ENCODE measurements at places on chromosomes 2 and 18.

DNA sequence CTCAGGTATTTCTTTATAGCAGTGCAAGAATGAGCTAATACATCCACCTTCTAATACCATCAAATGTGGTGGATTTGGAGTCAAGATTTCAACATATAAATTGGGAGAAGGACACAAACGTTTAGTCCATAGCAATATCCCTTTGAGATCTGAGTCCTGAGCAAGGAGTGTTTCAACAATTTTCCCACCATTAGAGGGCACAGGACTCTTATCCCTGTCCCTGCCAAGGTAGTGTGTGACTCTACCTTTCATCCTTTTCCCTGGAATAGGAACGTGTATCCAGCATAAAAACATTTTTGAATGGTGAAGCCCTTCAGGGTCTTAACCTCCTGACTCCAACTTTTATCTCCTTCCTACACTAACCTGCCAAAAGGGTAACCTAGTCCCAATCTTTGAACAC is 181.3 kb upstream of the SRD5A2 start:
- H3K4me1 ChIP-seq = no peaks in the 10 kb centered on the region
- H3K36me3 ChIP-seq = no peaks in the 10 kb centered on the region
- no peak for DNase-seq

DNA sequence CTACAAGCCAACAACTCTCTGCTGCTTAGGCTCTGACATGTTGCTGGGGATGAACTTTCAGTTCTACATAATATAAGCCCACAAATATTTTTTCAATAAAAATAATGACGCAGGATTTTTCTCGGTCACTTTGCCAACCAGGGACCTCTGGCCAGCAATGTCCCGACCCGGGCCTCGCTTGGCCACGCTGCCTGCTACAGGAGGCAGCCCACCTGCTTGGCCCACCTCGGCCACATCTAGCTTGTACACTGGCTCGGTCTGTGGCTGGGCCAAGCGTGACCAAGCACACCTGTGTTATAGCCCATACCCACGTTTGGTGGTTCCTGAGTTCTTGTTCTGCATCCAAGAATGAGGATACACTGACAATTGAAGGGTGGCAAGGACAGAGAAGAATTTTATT is 773.5 kb downstream of the CPS1 start:
- H3K27ac ChIP-seq = no peak overlapping the region
- H3K4me1 ChIP-seq = no peaks in the 10 kb centered on the region
- no peak overlapping the region for H3K4me3 ChIP-seq
- no peaks in the 10 kb centered on the region for H3K27me3 ChIP-seq

- no peak for DNase-seq
- H3K27ac ChIP-seq = no peak overlapping the region
- no peaks in the 10 kb centered on the region for H3K27me3 ChIP-seq
- no peaks in the 10 kb centered on the region for H3K4me1 ChIP-seq
Measured at GRCh38 chr2:35784777-35785176, 570.8 kb upstream of the CRIM1 start.

DNA sequence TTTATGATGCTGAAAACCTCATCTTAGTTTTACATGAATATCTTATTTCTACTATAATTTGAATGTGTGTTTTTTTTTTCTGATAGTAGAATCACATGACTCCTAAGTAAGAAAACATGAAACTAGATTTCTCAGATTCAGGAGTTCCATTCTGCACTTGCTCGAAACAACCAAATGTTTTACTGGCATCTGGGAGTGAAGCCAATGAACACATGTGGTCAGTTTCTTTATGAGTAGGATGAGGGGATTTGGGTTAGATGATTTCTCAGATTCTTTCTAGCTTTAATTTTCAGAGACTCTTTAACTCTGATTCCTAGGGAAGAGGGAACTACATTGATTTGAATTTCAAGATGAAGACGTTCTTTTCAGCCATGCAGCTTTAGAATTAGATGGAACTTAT is 225.0 kb upstream of the NT5C1B start:
- no peak for DNase-seq
- H3K36me3 ChIP-seq = no peaks in the 10 kb centered on the region
- no peaks in the 10 kb centered on the region for H3K4me1 ChIP-seq
- no peak overlapping the region for H3K4me3 ChIP-seq
- no peaks in the 10 kb centered on the region for H3K27me3 ChIP-seq

- no peak overlapping the region for H3K27ac ChIP-seq
- H3K27me3 ChIP-seq = no peaks in the 10 kb centered on the region
- no peaks in the 10 kb centered on the region for H3K4me1 ChIP-seq
- no peak for DNase-seq
Measured at GRCh38 chr18:10067670-10068659, 154.1 kb downstream of the VAPA start.

DNA sequence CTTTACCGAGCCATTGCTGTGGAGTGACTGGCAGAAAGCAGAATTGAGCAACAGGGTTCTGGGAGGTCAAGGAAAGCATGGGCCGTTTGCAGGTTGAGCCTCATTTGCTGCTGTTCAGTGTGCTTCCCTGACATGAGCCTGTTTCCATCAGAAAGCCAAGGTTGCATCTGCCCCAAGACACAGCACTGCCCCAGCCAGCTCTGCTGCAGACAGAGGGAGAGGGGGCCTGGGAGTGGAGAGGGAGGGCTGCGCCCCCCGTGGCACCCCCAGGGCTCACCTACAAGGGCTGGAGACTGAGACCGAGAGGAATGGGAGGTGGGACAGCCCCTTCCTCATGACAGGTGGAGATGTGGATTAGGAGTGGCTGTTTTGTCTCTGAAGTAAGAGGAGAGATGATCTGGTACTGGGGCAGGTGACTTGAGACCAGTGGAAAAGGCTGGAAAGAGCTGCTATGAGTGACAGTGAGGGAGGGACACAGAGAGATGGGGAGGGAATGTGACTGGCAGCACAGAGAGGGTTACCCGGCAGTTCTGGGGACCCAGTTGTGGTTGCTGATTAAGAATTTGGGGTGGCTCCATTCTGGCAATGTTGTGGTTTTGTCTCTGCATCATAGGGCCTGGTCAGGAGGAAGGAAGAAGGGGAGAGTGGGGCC is 218.0 kb downstream of the DYSF start:
- DNase-seq = no peak
- H3K27me3 ChIP-seq = no peaks in the 10 kb centered on the region
- H3K36me3 ChIP-seq = no peaks in the 10 kb centered on the region
- H3K4me1 ChIP-seq = no peaks in the 10 kb centered on the region
- no peak overlapping the region for H3K4me3 ChIP-seq

GRCh38 chr2:129623783-129624182 is 355.7 kb upstream of the RAB6C start:
- no peaks in the 10 kb centered on the region for H3K27me3 ChIP-seq
- DNase-seq = no peak
- H3K27ac ChIP-seq = no peak overlapping the region
- H3K4me3 ChIP-seq = no peak overlapping the region

GRCh38 chr2:66271777-66272176 is 163.1 kb upstream of the MEIS1 start:
- H3K4me1 ChIP-seq = no peaks in the 10 kb centered on the region
- H3K27ac ChIP-seq = no peak overlapping the region
- DNase-seq = no peak
- no peak overlapping the region for H3K4me3 ChIP-seq
- no peaks in the 10 kb centered on the region for H3K36me3 ChIP-seq

DNA sequence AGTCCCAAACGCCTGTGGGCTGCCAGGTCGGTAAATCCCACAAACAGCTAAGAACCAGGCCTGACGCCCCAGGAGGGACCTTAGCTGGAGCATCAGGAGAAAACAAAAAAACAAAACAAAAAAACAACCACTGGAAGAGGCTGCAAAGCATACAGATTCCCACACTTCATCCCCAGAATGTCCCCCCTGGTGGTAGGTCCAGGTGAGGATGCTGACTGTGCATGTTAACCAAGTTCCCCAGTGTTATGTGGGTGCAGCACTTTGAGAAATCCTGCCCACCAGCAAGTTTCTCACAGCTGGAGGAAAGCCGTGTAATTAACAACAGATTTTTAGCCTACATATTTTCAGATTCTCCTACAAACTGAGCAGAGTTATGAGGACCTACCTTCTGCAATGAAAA is 15.1 kb downstream of the ST3GAL5 start:
- no peak for DNase-seq
- H3K4me1 ChIP-seq = no peaks in the 10 kb centered on the region
- no peak overlapping the region for H3K27ac ChIP-seq
- H3K27me3 ChIP-seq = no peaks in the 10 kb centered on the region

DNA sequence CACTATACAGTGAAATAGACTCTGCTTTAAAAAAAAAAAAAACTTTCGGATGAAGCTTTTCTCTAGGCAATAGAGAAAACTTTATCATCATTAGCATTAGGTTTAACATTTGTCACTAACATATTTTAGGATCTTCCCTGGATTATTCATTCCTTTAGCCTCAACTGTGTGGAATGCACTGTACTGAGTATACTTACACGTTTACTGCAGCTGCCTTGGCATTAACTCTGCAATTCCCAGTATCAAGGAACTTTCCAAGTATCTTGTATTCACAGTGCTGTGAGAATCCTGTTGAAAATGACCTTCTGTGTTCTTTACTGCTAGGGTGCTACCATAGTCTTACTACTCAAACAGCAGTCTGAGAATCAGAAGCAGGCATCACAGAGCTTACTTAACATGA is 328.2 kb upstream of the COL3A1 start:
- DNase-seq = no peak
- H3K27ac ChIP-seq = no peak overlapping the region
- H3K36me3 ChIP-seq = no peaks in the 10 kb centered on the region
- H3K4me1 ChIP-seq = no peaks in the 10 kb centered on the region
- H3K4me3 ChIP-seq = no peak overlapping the region

- H3K36me3 ChIP-seq = no peaks in the 10 kb centered on the region
- H3K27me3 ChIP-seq = no peaks in the 10 kb centered on the region
- H3K4me1 ChIP-seq = no peaks in the 10 kb centered on the region
Measured at GRCh38 chr2:7868836-7869235, 813.0 kb upstream of the ID2 start.

- peaks cover 6% of the 10 kb centered on the region for H3K36me3 ChIP-seq
- H3K4me1 ChIP-seq = no peaks in the 10 kb centered on the region
- no peak overlapping the region for H3K27ac ChIP-seq
- H3K4me3 ChIP-seq = no peak overlapping the region
Measured at GRCh38 chr2:171718720-171719119, 31.5 kb downstream of the DYNC1I2 start.

- no peak for DNase-seq
- H3K36me3 ChIP-seq = no peaks in the 10 kb centered on the region
- no peaks in the 10 kb centered on the region for H3K27me3 ChIP-seq
- no peak overlapping the region for H3K27ac ChIP-seq
- no peak overlapping the region for H3K4me3 ChIP-seq
Measured at GRCh38 chr2:94923196-94923595, 52.0 kb downstream of the TEKT4 start.

DNA sequence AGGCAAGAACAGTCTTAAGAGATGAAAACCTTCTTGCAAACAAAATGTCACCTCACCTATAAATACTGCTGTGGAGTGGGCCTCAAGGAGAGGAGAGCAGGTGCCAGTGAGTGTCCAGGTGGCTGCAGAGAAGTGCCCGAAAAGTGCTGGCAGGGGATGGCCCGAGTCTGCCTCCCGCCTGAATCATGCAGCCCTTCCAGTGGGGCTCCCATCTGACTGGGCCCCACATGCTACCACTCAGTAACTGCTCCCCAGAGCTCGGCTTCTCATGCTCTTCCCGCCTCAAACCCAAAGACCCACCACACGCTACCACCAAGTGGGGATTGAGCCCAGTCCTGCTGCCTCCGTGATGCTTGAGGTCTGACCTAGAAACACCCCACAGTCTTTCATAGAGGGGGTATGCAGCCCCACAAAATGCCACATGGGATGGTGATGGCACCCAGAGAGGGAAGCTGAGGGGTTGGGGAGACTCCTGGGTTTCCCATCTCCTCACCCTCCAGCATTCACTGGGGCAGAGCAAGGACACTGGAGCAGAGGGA is 7.4 kb downstream of the HS6ST1 start:
- H3K27ac ChIP-seq = no peak overlapping the region
- H3K4me3 ChIP-seq = no peak overlapping the region
- DNase-seq = peak; percentile 9

GRCh38 chr2:64586883-64587481 is 62.9 kb downstream of the AFTPH start:
- no peaks in the 10 kb centered on the region for H3K36me3 ChIP-seq
- no peak for DNase-seq

- no peaks in the 10 kb centered on the region for H3K4me1 ChIP-seq
- no peak overlapping the region for H3K4me3 ChIP-seq
- no peaks in the 10 kb centered on the region for H3K27me3 ChIP-seq
- H3K36me3 ChIP-seq = no peaks in the 10 kb centered on the region
- no peak overlapping the region for H3K27ac ChIP-seq
Measured at GRCh38 chr2:59884166-59884565, 669.3 kb downstream of the BCL11A start.

DNA sequence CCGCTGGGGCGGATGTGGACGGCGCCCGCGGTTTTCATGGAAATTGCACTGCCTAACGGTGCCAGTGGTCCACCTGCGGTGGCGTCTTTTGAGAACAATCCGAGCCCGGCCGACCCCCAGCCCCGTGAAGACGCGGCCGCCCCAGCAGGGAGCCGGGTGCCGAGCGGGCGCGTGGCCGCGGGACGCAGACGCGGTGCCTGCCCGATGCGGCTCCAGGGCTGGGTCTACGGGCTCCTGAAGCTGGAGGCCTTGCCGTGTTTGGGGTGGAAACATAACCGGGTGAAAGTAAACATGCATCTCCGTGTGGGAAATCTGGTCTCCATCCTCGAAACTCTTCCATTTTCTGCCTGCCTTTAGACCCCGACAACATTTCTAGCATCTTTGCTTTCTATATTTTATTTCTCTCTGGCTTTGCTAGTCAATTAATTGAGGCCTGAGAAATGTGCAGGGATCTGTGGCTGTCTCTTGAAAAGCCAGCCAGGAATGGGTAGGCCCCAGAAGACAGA is 572 bp downstream of the INPP4A start:
- no peaks in the 10 kb centered on the region for H3K27me3 ChIP-seq
- no peaks in the 10 kb centered on the region for H3K36me3 ChIP-seq
- peak overlapping the region; percentile 45 for H3K27ac ChIP-seq
- peak overlapping the region; percentile 78 for H3K4me3 ChIP-seq

- DNase-seq = peak; percentile 90
- no peaks in the 10 kb centered on the region for H3K27me3 ChIP-seq
- peak overlapping the region; percentile 83 for H3K27ac ChIP-seq
- peak overlapping the region; percentile 40 for H3K4me3 ChIP-seq
- H3K36me3 ChIP-seq = no peaks in the 10 kb centered on the region
Measured at GRCh38 chr18:23872701-23873550, 141.6 kb upstream of the TTC39C start.

All from colonic mucosa (tissue), 4 donors.